IgD-negative memory B cell (primary cell): ENCODE measurements at places on chromosomes 12 and 14. TPM values are rescaled to one million over a fixed set of nuclear protein-coding genes. Genes with fewer than 3 reads are reported as not detected.

The ANO4 gene
- not detected for polyA plus RNA-seq

The TMEM132C gene
- not detected for polyA plus RNA-seq

The PTPN6 gene
- polyA plus RNA-seq: 1,038 TPM

The SOAT2 gene
- polyA plus RNA-seq: not detected

The GLIPR1 gene
- polyA plus RNA-seq: 147 TPM

The GUCY2C gene
- polyA plus RNA-seq: 0.85 TPM

The CCDC196 gene
- polyA plus RNA-seq: not detected

The GALNT8 gene
- 0.48 TPM for polyA plus RNA-seq

The ALDH1L2 gene
- 0.10 TPM for polyA plus RNA-seq

The CCND2 gene
- polyA plus RNA-seq: 11.7 TPM

The HOXC5 gene
- polyA plus RNA-seq: not detected

The C1QL4 gene
- polyA plus RNA-seq: not detected

The SDR9C7 gene
- not detected for polyA plus RNA-seq
